Breast epithelium (tissue), 4 donors: ENCODE measurements at places on chromosomes 5 and 9. TPM values are rescaled to one million over a fixed set of nuclear protein-coding genes. Genes with fewer than 3 reads are reported as not detected.

- DNase-seq = no peak
- no peaks in the 10 kb centered on the region for H3K36me3 ChIP-seq
- no peaks in the 10 kb centered on the region for H3K27me3 ChIP-seq
Measured at GRCh38 chr5:126963822-126964375, 66.5 kb downstream of the MARCHF3 start.

WDR38 gene
- 0.33 TPM for total RNA-seq

GRCh38 chr9:33818847-33819500 is 2.0 kb downstream of the UBE2R2 start:
- DNase-seq = no peak
- peak overlapping the region; percentile 84 for H3K4me3 ChIP-seq
- H3K4me1 ChIP-seq = peaks cover 6% of the 10 kb centered on the region
- H3K27me3 ChIP-seq = no peaks in the 10 kb centered on the region
- peak overlapping the region; percentile 99 for H3K27ac ChIP-seq
- H3K36me3 ChIP-seq = no peaks in the 10 kb centered on the region

- no peak overlapping the region for H3K27ac ChIP-seq
- DNase-seq = no peak
- no peak overlapping the region for H3K4me3 ChIP-seq
- H3K27me3 ChIP-seq = no peaks in the 10 kb centered on the region
Measured at GRCh38 chr5:6328173-6328572, 50.2 kb downstream of the MED10 start.

CD72 gene
- total RNA-seq = 5.1 TPM

- H3K4me3 ChIP-seq = peak overlapping the region; percentile 56
- H3K36me3 ChIP-seq = no peaks in the 10 kb centered on the region
- peaks cover 11% of the 10 kb centered on the region for H3K27me3 ChIP-seq
- no peak for DNase-seq
Measured at GRCh38 chr9:90641884-90642487, 638 bp downstream of the DIRAS2 start.

CAMK4 gene
- 1.4 TPM for total RNA-seq

GRCh38 chr9:110050925-110051355 is 157.0 kb downstream of the C9orf152 start:
- no peaks in the 10 kb centered on the region for H3K27me3 ChIP-seq
- H3K27ac ChIP-seq = peak overlapping the region; percentile 56
- H3K36me3 ChIP-seq = no peaks in the 10 kb centered on the region
- peak; percentile 64 for DNase-seq

DNA sequence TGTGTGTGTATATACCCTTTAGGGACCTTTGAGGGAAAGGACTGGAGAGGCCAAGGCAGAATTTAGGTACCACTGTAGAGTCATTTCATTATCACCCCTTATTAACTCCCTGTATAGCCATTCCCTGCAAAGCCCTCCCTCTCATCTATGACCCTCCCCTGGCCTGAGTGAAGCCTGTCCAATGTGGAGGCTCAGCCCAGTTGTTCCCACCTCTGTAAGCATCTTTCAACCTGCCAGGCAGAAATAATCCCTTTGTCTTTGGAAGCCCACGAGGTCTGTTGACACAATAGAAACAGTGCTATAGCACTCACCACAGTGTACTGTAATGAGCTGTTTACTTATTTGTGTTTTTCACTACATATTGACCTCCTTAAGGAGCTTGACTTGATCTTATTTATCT is 88.5 kb upstream of the SEMA6A start:
- H3K27me3 ChIP-seq = no peaks in the 10 kb centered on the region
- H3K4me1 ChIP-seq = no peaks in the 10 kb centered on the region
- no peaks in the 10 kb centered on the region for H3K36me3 ChIP-seq
- no peak overlapping the region for H3K27ac ChIP-seq

GRCh38 chr9:133664173-133665050 is 28.2 kb downstream of the DBH start:
- no peak overlapping the region for H3K27ac ChIP-seq
- DNase-seq = no peak
- H3K36me3 ChIP-seq = no peaks in the 10 kb centered on the region
- no peaks in the 10 kb centered on the region for H3K27me3 ChIP-seq

DNA sequence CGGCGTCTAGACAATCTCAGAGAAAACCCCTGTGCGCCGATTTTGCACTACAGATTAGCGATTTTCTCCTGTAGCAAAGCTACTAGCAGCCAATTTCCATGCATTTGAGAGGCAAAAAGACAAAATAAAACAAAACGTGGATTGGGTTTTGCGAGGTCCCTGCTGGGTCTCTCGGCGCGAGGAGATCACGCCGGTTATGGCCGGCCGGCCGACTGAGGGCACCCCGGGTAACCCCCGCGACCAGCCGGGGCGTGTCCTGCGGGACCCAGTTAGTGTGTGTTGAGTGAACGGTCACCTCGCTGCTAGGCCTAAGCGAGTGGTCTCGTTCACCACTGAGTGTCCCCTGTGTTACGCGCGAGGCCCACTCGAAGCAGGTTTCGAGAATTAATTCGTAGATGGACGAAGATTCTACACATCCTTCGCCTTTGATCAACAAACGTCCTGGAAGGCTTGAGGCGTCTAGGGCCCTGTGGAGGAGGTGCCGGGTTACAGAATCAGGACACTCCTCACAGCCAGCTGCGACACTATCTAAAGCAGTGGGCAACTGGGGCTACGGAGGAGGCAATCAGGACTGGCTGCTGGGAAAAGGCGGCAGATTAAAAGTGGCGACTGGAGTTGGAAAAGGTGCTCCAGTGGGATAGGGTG is 764 bp upstream of the VDAC1 start:
- H3K36me3 ChIP-seq = no peaks in the 10 kb centered on the region
- H3K27me3 ChIP-seq = no peaks in the 10 kb centered on the region
- no peak for DNase-seq
- H3K4me3 ChIP-seq = peak overlapping the region; percentile 79
- peak overlapping the region; percentile 95 for H3K27ac ChIP-seq

GRCh38 chr9:82369251-82369945 is 380.8 kb downstream of the SPATA31D1 start:
- no peak overlapping the region for H3K4me3 ChIP-seq
- H3K27ac ChIP-seq = no peak overlapping the region
- DNase-seq = no peak
- peaks cover 3% of the 10 kb centered on the region for H3K27me3 ChIP-seq

PPP3R2 gene
- not detected for total RNA-seq

DNA sequence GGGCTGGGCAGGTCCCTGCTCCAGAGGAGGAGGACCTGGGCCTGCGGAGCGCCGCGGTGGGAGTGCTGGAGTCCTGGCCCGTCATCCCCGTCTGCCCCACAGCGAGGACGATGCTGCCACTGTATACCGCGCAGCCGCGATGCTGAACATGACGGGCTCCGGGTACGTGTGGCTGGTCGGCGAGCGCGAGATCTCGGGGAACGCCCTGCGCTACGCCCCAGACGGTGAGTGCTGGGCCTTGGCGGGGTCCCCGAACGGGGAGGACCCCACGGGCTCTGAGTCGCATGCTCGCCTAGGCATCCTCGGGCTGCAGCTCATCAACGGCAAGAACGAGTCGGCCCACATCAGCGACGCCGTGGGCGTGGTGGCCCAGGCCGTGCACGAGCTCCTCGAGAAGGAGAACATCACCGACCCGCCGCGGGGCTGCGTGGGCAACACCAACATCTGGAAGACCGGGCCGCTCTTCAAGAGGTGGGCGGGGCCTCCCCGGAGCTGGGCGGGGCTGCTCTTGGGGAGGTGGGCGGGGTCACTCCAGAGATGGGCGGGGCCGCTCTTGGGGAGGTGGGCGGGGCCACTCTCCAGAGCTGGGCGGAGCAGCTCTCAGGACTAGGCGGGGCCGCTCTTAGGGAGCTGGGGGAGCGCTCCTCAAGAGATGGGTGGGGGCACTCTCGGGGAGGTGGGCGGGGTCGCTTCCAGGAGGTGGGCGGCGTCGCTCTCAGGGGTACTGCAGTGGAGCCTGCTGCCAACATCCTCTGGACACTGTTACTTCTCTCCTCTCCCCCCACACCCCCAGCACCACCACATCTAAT is 13.1 kb downstream of the LRRC26 start:
- H3K36me3 ChIP-seq = no peaks in the 10 kb centered on the region
- H3K4me1 ChIP-seq = no peaks in the 10 kb centered on the region
- H3K27me3 ChIP-seq = peaks cover 72% of the 10 kb centered on the region
- DNase-seq = no peak
- H3K27ac ChIP-seq = no peak overlapping the region

GRCh38 chr9:128607642-128608350 is 48.9 kb downstream of the DYNC2I2 start:
- no peaks in the 10 kb centered on the region for H3K27me3 ChIP-seq
- DNase-seq = peak; percentile 70
- peak overlapping the region; percentile 72 for H3K27ac ChIP-seq
- H3K4me1 ChIP-seq = no peaks in the 10 kb centered on the region

GRCh38 chr5:109692852-109693251 is 3.1 kb downstream of the MAN2A1 start:
- DNase-seq = no peak
- H3K27me3 ChIP-seq = no peaks in the 10 kb centered on the region
- no peaks in the 10 kb centered on the region for H3K36me3 ChIP-seq
- H3K4me3 ChIP-seq = peak overlapping the region; percentile 93
- no peaks in the 10 kb centered on the region for H3K4me1 ChIP-seq
- H3K27ac ChIP-seq = no peak overlapping the region

LECT2 gene
- total RNA-seq = not detected

- H3K27ac ChIP-seq = no peak overlapping the region
- no peaks in the 10 kb centered on the region for H3K36me3 ChIP-seq
- DNase-seq = no peak
- no peaks in the 10 kb centered on the region for H3K27me3 ChIP-seq
- peak overlapping the region; percentile 53 for H3K4me3 ChIP-seq
- no peaks in the 10 kb centered on the region for H3K4me1 ChIP-seq
Measured at GRCh38 chr9:132141948-132142594, 19.8 kb upstream of the NTNG2 start.

PHF24 gene
- 0.33 TPM for total RNA-seq

DNA sequence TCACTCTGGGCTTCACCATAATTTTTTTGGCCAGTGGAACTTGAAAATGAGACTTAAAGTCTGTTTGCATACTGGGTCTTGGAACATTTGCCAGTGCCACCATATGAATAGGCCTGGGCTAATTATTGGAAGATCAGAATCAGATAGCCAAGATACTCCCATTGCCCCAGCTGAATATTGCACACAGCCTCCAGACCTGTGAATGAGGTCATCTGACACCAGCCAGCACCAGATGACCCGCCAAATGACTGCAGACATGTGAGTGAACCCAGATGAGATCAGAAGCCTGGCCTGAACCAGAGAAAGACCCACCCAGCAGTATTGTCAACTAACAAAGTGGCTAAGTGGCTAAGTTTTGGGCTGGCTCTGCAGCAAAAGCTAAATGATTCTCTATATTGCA is 220.5 kb upstream of the MPDZ start:
- DNase-seq = no peak
- no peaks in the 10 kb centered on the region for H3K27me3 ChIP-seq
- H3K4me3 ChIP-seq = no peak overlapping the region
- H3K27ac ChIP-seq = no peak overlapping the region
- no peaks in the 10 kb centered on the region for H3K4me1 ChIP-seq
- H3K36me3 ChIP-seq = no peaks in the 10 kb centered on the region

DNA sequence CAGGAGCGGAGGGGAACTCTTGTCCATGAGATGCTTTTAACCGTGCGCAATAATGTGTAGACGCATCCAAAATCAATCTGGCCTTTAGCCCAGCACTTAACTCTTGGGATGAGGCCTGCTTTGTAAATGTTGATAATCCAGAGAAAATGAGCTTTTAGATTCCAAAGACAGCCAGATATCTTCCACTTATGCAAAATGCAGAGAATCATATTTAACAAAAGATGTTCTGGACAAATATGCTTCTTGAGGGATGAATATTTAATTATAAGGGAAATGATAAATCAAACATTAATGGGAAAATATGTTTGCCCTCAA is 5.6 kb downstream of the S1PR3 start:
- no peak overlapping the region for H3K27ac ChIP-seq
- H3K4me3 ChIP-seq = no peak overlapping the region
- DNase-seq = no peak
- H3K27me3 ChIP-seq = no peaks in the 10 kb centered on the region

GRCh38 chr9:31745468-31745867 is 639.0 kb upstream of the ACO1 start:
- no peaks in the 10 kb centered on the region for H3K36me3 ChIP-seq
- no peaks in the 10 kb centered on the region for H3K4me1 ChIP-seq
- H3K27me3 ChIP-seq = no peaks in the 10 kb centered on the region
- no peak for DNase-seq

- DNase-seq = no peak
- no peaks in the 10 kb centered on the region for H3K4me1 ChIP-seq
- H3K27me3 ChIP-seq = no peaks in the 10 kb centered on the region
- no peaks in the 10 kb centered on the region for H3K36me3 ChIP-seq
Measured at GRCh38 chr9:101516655-101517054, 17.0 kb upstream of the RNF20 start.

DNA sequence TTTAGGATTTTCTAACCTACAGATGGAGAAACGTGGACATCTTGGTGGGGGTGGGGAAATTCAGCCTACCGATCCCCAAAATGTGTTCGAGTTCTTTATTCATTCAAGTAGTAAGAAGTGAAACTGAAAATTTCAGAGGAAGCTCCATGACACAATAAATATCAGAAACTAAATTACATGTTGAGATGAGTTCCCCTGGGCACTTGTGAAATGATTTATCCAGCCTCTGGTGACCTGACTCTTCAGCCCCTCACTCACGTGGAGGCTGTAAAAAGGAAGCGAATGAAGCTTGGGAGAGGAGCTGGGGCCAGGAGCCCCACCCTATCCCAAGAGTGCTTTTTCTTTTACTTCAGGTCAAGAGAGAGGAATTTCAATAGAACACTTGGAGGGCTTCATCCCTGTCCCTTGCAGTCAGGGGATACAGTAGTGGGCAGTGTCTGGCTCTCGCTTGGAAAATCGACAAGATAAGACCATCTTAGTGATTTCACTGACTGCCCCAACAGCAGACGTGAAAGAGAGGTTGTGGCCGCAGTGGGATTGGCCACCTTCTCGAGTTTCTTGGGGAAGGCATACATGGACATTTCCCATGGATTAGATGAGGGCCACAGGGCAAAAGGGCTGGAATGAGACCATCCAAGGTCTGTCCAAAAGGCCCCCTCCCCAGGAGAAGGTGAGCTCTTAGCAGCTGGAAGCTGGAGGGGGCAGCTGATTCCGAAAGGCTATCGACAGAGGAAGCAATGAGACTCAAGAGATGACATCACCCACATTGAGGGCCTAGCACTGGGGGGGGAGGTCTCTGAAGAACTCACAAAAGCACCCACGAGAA is 76.8 kb upstream of the SH3PXD2B start:
- no peaks in the 10 kb centered on the region for H3K27me3 ChIP-seq
- H3K4me1 ChIP-seq = no peaks in the 10 kb centered on the region
- DNase-seq = no peak
- no peak overlapping the region for H3K4me3 ChIP-seq
- no peaks in the 10 kb centered on the region for H3K36me3 ChIP-seq

DNA sequence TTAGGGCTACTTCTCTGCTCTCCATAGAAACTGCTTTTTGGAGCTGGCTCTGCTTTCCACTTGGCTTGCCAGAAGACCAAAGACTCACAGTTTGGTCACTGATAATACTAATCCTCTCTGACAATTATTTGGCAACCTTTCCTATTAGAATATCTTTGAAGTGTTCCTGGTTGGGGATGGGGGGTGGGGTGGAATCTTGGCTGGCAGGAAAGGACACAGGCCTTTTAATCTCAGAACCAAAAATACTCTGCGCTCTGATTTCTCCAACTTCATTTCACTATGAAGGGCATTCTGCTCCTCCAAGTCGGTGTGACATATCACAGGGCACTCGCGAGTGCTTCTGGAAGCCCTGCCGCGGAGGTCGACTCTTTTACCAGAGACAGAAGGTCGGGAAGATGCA is 1329.0 kb upstream of the WWC1 start:
- H3K4me1 ChIP-seq = no peaks in the 10 kb centered on the region
- H3K4me3 ChIP-seq = no peak overlapping the region
- no peaks in the 10 kb centered on the region for H3K36me3 ChIP-seq
- H3K27ac ChIP-seq = no peak overlapping the region

KCNV2 gene
- total RNA-seq = not detected

PCDHA9 gene
- total RNA-seq = 0.16 TPM

PCDHGA6 gene
- total RNA-seq = 8.3 TPM
